ENCODE measurements at places on chromosomes 2 and 18.

DNA sequence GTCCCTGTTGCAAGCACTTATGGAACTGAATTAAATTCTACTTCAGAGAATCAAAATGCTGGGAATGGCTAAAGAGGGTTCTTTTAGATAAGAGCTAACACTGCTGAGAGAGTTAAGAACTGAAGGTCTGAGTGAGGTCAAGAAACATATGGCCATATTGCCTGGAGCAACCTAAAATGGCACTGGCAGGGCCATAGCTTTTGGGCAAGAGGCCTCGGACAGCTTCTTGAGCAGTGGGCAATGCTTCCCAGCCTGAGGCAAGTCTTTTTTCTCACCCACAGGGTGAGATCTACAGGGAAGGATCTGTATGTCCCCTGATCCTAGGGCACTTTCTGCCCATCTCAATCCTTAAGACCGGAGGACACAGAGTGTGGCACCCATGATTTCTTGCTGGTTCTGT, 244.6 kb upstream of the NT5C1B start:
- DNase-seq: no peak

- DNase-seq: no peak
Measured at GRCh38 chr2:5540856-5541255, 151.3 kb upstream of the SOX11 start.

DNA sequence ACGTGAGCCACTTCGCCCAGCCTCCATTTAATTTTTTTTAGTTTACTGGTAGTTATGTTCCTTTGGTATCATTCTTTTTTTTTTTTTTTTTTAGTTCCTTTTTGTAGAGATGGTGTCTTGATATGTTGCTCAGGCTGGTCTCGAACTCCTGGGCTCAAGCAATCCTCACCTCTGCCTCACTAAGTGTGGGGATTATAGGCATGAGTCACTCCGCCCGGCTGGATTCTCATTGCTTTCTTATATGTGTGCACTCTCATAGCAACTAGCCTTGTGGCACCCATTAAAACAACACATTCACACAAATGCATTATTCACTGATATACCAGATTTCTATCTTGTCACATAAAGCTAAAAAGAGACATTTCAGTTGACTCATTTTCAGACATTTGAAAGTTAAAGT, 4.2 kb downstream of the TTC27 start:
- no peak for DNase-seq

DNA sequence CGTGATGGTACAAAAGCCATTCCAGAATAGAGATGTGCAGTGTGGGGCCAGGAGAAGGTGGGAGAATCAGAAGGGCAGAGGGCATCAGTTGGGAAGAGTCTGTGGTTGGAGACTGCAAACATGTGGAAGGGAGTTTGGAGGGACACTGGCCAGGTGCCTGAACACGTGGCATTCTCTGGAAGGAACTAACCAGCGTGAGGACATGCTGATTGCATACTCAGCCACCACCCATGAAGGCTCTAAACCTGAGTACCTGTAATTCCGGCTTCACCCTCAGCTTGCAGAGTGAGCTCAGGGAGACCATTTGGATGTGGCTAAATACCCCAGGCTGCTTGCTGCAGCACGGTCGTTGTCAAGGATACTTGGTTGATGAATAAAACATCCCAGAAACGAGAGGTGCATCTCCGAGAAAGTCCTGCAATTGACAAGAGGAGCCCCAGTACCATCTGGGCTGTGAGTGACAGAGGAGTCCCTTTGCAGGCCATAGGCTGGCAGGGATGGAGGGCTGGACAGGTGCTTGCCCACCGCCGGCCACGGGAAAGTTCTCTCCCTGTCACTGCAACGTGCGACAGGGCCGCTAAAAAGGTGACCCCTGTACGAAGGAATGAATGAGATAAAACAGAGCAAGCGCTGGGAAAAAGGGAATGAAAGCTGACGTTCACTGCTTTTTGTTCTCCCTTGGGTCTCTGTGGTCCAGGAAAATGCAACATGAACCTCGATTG, 5.0 kb downstream of the ACKR3 start:
- no peak for DNase-seq

DNA sequence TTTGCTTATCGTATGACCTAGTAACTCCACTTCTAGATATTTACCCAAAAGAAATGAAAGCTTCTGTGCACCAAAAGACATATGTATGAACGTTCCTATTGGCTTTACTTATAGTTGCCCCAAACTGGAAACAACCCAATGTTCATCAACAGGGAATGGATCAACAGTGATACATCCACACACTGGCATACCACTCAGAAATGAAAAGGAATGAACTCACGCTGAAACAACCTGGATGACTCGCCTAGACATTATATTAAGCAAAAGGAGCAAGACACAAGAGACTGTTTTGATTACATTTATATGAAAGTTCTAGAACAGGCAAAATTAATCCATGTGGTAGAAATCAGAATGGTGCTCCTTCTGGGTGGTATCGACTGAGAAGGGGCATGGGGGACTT, 18.9 kb downstream of the ADRA2B start:
- no peak for DNase-seq

- DNase-seq: no peak
Measured at GRCh38 chr2:103196802-103197201, 435.0 kb downstream of the TMEM182 start.

DNA sequence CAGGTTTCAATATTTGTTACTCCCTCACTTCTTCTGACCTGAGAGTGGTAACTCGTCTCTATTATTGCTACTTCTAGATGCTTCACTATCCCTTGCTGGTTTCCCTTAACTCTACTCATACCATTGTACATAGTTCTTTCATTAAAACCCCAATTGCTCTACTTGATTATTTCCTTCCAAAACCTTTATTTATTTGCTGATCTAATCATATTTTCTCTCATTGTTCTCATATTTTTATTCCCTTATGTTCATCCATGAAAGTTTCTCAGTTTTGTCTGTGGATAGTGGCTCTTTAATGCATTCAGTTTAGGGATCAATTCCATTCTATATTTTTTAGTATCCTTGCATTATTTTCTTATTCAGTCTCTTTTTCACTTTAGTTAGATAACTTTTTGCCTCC, 42.1 kb downstream of the RND3 start:
- no peak for DNase-seq

GRCh38 chr2:119156105-119156890, 2.3 kb downstream of the C1QL2 start:
- DNase-seq: no peak

- DNase-seq: peak; percentile 91
Measured at GRCh38 chr2:158990397-158991214, 22.2 kb downstream of the TANC1 start.

- no peak for DNase-seq
Measured at GRCh38 chr2:44672431-44672830, 269.1 kb upstream of the SIX3 start.

DNA sequence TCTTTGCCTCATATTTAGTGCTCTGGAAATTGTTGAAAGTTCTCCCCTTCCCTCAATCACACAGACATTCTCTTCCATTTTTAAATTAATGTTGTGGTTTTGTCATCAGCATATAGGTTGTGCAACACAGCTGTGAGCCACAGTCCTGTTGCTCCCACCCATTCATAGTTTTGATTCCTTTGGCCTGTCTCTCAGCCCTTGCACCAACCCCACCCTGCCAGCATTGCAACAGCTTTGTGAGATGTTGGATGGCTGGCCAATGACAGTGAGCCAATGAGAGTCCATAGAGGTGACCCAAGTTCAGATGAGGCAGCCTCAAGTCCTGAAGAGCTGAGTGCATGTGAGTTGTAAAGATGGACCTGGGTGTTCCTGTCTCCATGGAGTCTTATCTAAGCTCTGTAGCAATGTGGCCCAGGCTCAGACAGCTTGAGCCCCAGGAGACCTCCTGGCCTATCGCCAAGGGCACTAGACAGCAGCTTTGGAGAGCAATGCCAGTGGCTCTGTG, 775.5 kb downstream of the RNF144A start:
- peak; percentile 81 for DNase-seq

- no peak for DNase-seq
Measured at GRCh38 chr2:75801234-75801982, 90.7 kb upstream of the GCFC2 start.

DNA sequence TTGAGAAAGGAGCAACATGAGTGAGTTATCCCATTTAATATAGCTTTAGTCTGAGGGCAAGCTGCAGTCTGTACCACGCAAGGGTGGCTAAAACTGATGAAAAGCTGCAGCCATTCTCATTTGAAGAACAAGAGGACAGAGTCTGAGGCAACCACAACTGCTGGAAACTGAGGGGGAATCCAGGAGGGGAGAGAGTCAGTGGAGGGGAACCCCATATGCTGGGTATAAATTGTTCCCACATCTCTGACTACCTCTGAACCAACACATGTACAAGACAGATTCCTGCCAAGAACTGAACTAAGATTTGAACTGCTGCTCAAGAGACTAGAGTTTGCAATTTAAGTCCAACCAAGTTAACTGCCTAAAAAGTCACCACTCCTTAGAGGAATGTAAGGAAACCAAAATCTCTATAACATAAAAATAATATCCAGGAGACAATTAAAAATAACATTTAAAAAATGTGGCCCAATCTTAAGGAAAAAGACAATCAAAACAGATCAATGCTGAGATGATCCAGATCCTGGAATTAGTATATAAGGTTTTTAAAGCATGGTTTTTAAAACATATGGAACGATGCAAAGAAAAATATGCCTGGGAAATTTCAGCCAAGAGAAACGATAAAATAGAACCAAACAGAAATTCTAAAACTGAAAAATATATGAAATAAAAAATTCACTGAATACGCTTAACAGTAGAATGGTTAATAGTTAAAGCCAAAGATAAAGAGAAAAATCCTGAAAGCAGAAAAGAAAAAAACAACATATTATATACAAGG, 11.2 kb downstream of the CWC22 start:
- no peak for DNase-seq

DNA sequence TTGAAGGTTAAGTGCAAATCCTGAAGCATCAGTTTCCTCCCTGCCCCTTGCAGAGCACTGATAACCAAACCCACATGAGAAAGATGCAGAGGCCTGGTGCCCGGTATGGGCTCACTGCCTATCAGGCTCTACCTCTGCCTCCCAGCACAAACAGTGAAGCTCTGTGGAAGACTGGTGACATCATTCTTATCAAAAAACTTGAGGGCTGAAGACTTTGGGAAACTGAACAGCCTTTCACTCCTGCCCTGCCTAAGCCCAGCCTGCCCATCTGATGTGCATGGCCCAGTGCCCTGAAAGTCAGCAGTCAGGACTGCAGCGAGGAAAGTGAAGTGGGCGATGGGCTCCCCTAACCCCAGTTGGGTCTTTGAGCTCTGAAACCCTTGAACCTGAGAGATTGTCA, 174.8 kb upstream of the ARL4C start:
- no peak for DNase-seq

- DNase-seq: no peak
Measured at GRCh38 chr2:137000811-137001210, 235.5 kb downstream of the THSD7B start.

- DNase-seq: no peak
Measured at GRCh38 chr2:191864628-191865374, 17.9 kb upstream of the CAVIN2 start.

DNA sequence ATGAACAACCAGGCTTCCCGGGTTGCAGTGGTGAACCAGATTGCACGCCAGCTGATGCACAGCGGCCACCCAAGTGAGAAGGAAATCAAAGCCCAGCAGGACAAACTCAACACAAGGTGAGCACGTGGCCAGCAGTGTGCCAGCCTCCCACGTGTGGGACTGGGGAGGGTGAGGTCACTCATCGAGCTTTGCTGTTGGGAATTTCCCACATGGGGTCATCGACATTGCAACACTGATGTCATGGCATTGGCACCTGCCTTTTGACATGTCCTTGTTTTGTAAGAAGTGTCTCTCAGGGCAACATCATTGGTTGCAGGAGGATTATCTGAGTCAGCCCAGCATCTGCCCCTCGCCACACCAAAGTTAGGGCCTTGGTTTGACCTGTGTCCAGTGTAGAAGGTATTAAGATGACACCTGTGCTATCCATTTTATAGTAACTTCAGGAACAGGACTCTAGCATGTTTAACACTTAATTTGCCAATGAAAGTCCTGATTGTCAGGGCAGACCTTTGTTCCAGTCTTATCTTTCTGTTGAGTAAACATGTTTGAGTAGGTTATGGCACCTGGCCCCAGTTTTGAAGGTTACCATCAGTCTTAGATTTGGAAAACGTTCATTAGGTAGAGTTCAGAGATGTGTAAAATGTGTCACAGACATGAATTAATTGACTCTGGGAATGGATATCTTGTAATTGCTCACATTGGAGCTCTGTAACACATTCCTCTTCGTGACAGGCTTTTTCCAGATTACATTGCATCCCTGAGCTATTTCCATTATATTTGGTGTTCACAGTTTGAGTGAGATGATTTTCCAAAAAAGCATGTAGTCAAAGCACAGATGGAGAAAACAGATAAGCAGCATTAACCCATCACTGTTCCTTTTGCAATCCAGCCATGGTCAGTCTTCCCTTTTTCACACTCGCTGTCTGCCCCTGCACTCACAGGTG, 93.3 kb upstream of the EML6 start:
- DNase-seq: no peak

DNA sequence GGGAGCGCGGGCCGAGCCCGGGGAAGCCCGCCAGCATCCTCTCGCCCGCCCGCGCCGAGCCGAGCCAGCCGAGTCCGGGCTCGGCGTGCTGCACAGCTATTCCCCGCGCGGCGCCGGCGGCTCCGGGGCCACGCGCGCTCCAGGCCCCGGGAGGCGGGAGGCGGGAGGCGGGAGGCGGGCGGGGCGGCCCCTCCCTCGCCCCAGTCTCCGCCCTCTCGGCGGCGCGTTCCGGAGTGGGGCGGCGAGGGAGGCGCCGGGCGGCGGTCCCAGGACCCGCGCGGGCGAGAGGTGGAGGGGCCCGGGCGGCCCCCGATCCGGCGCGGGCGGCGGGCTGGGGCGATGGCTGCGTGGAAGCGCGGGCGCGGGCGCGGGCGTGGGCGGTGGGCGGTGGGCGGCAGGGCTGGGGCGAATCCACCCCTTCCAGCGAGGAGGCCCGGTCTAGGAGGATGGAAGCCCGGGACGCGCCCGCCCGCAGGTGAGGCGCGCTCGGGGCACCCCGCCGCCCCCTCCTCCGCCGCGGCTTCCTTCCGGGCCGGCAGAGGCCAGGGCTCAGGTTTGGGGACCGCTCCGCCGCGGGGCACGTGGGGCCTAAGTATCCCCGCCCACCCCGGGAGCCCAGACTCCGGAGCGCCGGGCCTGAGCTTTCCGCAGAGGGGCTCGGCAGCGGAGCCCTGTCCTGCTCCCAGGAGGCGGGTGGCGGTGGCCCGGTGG, at the start of gene ADCY3:
Gene ADCY3, minus strand, starts transcription at position 140 of the 711 bp plus-strand sequence. CDS start 1,250 bp downstream, outside the sequence.
- no peak for DNase-seq
